ENCODE measurements at places on chromosomes 12 and 14.

GRCh38 chr14:61486930-61487495 lies 165.6 kb downstream of the PRKCH start:
- DNase-seq: no peak

DNA sequence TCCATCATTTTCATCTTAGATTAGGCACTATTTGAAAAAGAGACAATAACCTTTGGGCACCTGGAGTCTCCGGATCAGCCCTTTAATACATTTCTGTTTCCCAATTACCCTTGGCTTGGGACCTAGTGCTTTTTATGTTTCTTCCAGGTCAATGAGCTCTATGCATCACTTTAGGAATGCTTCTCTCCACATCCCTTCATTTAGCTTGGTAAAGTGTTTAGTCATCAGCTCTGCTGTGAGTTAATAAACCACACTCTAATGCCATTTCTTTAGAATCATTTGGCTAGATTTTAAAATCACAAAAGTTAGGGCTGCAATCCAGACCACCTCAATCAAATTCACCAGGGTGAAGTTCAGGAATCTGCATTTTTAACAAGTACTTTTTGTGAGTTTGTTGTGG lies 41.7 kb downstream of the RASSF9 start:
- no peak for DNase-seq

DNA sequence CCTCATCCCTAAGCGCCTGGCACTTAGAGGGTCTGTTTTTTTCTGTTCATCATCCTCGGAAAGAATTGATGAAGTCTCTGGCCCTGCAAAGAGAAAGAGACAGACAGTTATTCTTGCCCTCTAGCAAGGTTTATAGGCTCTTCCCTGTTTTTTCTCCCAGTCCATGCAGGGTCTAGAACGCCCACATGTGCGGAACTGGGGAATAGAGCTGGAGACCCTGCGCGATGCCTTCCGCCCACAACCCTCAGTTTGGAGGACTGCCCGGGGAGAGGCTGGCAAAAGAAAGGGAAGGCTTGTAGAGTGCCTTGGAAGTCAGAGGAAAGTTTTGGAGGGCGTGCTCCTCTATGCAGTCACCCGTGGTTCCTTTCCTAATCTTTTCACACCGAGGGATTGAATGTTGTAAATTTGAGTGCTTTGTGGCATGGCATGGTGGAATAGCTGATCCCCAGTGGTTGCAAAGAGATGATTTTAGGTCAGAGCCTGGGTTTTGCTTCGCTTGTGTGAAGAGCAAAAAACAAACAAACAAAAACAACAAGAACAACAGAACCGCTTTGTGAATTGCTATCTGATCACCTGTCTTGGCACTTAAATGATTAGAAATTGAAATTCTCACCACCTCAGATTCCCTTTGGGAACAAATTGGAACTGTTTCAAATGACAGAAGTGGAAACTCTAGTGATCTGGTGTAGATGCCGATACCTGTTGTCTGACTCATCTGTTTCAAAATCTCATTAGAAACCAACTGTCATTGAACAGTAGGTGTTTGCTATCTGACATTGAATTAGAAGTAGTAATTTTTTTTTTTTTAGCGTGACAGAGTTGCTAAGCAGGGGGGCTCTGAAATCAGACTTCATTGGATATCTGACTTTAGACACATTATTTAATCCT lies 947 bp downstream of the GAS2L3 start:
- no peak for DNase-seq

- no peak for DNase-seq
Observed at GRCh38 chr12:47835831-47836155, 16.1 kb upstream of the HDAC7 start.

GRCh38 chr14:46306267-46306666 lies 345.3 kb downstream of the RPL10L start:
- no peak for DNase-seq

DNA sequence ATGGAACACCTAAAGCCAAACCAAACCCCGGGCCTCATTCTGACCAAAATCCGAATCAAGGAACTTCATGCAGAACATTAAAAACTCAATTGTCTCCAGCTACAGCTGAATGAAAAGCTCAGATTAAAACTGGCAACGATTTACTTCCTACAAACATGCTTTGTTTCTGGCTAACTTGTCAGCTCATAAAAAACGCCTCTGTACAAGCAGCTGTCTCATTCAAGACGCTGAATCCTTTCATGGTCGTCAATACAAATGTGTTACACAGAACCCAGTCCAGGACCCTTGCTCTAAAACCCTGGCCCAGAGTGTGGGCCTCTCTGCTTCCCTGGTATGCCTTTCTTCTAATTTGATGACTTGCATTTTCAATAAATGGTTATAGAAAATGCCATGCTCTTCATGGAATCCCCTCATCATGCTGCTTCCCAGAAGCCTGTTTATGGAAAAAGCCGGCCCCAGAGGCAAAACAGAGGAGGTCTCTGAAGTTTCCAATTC lies 183.1 kb downstream of the PHLDA1 start:
- no peak for DNase-seq

DNA sequence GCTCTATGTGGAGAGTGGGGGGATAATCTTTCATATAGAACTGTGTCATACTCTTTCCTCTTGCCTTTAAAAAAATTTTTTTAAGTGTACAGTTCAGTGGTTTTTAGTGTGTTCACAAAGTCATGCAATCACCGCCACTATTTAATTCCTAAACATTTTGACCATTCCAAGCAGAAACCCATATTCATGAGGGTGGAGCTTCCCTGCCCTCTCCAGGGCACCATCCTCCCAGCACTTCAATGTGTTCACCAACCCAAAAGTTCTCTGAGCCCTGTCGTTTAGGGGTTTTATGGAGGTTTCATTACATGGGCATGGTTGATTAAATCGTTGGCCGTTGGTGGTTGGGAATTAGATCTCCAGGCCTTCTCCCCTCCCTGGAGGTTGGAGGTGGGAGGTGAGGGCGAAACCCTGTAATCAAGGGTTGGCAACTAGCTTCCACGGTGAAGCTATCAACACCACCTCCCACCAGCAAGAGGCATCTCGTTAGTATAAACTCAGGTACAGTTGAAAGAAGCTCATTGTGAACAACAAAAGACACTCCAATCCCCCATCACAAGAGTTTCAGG lies 42.8 kb upstream of the WNK1 start:
- DNase-seq: no peak

DNA sequence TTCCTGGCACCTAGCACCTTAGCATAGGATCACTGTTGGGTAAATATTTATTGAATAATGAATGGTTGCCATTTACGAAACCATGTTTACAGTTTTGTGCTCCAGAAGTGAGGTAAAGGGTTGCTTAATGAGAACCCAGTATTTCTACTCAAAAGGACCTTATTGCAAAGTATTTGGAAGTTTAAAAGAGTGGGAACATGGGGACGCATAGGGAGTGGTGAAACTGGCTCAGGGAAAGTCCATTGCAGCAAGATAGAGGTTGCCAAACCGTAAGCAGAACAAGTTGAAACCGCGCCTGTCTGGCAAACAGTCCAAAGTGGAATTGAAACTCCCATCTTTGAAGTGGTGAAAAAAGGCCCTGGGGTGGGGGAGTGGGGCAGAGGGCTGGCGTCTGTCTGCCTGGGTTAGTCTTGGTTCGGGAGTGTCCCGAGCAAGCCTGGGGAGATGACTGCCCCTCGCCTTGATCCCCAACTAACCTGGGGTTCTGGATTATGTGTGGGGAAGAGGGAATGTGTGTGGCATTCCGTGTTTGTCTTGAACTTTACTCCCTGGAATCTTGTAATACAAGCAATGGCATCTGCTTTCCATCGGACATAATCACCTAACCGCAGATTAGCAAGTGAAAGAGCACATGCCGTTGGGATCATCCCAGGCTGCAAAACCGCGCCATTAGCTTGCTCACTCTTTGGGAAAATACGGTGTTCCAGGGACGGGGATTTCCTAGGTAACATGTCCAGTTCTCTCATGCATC lies 7.2 kb downstream of the ALDH2 start:
- peak; percentile 18 for DNase-seq

GRCh38 chr14:79516009-79516408 lies 695.3 kb downstream of the DIO2 start:
- DNase-seq: no peak

GRCh38 chr14:93752980-93753561 lies 35.2 kb downstream of the PRIMA1 start:
- DNase-seq: no peak

DNA sequence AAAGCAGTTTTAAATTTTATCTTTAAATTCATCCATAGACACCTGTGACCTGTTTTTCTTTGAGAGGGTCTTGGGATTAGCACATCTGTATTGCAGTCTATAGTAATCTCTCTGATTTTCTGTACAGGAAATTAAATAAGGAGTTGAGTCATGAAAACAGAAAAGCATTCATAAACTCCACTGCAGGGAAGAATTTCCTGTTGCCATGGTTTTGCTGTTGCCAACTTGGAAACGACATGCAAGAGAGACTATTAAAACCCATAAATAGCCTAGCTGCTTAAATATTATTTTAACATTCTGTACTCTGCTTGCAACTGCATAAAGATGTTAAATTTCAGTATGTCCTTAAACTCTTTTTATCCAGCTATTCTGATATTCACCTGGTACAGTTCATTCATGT lies 281.0 kb upstream of the RGS6 start:
- DNase-seq: no peak

- DNase-seq: no peak
Observed at GRCh38 chr12:54127538-54128259, 61.1 kb downstream of the SMUG1 start.

DNA sequence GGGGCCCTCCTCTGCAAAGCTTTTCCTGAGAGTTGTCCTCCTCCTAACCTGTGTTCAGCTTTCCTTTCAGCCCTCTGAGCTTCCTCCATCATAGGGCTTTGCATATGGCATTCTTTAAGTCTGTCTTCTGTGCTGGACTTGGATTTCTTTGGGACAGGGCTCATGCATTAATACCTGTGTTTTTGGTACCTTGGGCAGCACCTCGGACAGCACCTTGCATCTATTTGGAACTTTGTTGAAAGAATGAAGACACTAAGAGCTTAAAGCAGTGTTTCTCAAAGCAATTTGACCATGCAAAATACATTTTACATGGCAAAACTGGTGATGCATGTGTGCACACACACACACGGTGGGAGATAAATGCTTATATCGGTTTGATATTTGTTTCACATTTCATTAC lies 115.0 kb upstream of the SRRM4 start:
- no peak for DNase-seq

GRCh38 chr14:24058260-24058950 lies 6.6 kb downstream of the CARMIL3 start:
- DNase-seq: peak; percentile 43

DNA sequence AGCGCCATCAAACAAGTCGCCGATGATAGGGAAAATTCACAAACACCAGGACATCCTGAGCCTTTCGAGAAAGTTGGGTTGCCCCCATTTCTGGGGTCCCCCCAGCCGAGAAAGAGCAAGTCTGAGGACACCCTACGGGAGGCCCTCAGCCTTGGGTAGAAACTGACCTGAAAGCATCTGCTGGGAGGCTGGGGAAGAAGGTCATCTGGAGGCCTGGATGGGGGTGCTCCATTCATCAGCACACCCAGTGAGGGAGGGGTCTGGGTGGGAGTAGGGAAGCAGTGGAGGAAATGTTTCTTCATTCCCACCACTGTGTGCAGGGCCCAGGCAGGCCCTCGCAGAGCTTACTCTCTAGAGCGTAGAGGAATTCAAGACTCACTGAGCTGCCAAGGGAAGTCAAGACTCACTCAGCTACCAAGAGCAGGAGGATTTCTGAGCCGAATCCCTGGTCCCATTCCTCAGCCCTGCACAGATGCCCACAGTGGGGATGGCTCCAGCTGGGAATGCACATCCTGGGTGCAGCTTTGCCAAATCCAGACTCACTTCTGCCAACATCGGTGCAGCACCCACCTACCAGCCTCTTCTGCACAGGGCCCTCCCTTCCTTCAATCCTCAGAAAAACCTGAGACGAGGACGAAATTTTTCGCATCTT lies 38.1 kb downstream of the DIO3 start:
- no peak for DNase-seq
